GM04503 (cell line): ENCODE measurements at places on chromosomes 5 and 9.

- DNase-seq, result no peak
Observed at GRCh38 chr9:137170486-137171148, 766 bp upstream of the LRRC26 start.

DNA sequence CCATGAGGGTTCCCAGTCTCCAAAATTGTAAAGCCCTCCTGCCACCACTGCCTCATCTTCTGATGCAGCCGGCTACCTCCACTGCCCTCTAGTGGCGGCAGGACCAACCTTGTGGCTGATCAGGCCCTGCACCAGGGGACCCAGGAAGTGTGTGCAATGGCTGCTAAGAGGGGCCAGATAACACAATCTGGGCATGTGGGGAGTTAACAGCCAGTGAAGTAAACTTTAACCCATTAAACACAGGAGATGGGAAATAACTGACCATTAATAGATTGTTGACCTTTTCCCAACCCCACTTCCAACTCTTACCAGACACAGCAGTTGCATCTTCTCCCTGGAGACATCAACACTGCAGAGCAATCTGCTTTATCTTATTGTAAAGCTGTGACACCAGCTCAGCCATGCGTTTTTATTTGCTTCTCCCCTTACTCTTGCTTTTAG is 63.3 kb downstream of the FREM1 start:
- DNase-seq, result no peak

DNA sequence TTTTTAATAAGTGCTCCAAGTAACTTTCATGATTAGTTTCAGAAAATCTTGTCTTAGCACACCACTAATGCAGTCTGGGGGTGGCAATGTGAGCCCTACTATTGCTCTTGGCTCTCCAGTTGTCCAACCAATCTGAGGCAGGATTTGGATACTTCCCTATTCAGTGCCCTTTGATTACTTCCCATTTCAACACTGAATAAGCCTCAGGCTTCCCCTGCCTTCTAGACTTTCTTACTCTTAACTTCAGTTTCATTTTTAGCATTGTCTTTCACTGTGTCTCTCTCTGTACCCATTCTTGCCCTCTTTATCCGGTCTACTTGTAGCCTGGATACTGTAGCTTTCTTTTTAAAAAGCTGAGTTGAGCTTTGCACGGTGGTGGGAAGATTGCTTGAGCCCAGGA is 186.1 kb downstream of the C9orf152 start:
- no peak for DNase-seq

GRCh38 chr5:40991168-40991980 is 79.8 kb downstream of the MROH2B start:
- no peak for DNase-seq

DNA sequence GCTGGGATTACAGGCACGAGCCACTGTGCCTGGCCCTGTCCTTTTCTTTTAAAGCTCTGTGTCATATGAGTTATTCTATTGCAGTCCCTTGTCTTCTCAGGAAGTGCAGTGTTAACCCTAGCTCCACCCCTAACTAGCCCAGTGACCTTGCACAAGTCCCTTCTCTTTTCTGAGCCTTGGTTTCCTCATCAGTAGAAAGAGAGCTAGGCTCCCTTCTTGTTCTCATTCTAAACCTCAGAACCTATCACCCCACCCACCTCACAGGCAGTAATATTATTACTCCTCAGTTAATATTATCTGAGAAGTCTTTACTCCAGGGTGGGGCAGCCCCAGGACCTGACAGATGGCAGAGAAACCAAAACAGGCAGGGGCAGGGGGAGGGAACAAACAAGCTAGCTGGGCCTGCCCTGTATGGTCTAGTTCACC is 7.2 kb downstream of the CYFIP2 start:
- no peak for DNase-seq

- no peak for DNase-seq
Observed at GRCh38 chr9:6090277-6091210, 75.1 kb upstream of the RANBP6 start.

GRCh38 chr5:81080809-81081460 is 120.8 kb downstream of the RASGRF2 start:
- no peak for DNase-seq

DNA sequence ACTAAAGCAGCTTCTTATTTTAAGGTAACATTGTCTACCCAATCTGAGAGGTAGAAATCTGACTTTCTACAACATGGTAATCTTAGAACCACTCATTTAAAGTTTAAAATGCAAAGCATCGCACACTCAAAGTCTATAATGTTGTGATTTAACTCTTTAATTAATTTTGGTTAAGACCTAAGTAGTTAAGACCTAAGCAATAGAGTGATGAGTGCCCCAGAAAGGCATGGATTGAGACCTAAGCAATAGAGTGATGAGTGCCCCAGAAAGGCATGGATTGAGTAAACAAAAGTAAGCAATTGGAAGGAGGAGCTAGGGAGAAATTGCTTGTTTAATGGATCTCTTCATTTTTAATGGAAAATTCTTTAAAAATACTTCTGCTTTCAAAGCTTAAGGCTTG is 86.8 kb downstream of the NLN start:
- DNase-seq, result no peak

- DNase-seq, result peak; percentile 56
Observed at GRCh38 chr9:120412425-120412951, 167.5 kb downstream of the CDK5RAP2 start.

DNA sequence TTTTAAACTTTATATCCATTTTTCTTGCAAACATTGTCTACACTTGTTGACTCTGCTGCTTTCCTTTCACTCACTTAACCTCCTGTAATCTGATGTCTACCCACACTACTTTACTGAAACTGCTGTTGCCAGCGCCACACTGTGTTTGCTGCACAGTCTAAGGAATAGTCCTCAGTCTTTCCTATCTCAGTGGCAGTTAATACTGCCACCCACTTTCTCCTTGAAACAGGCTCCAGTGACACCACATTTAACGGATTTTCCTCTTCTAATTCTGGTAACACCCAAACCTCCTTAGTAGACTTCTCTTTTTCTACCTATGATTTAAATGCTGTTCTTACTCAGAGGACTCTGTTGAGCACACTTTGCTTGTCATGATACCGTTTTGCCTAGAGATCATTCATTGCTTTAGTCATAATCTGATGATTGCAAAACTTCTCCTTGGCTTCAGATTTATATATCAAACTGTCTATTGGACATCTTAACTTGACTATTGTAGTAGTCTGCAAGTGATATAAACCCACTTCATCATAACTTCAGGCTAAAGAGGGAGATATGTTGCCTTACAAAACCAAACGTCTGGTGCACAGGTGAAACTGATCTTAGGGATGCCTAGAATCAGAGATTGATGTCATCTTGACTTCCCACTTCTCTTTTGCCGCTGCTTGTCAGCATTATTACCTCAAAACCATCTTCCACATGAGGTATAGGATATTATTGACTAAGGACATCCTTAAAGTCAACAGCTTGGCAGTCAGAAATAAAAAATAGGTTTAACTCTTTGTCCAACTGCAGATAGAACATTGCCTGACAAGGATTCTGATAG is 94.1 kb downstream of the CDC42SE2 start:
- no peak for DNase-seq

- DNase-seq, result no peak
Observed at GRCh38 chr5:67272453-67273130, 76.0 kb upstream of the CD180 start.

- DNase-seq, result no peak
Observed at GRCh38 chr5:66338828-66339227, 194.7 kb downstream of the SREK1 start.

- DNase-seq, result no peak
Observed at GRCh38 chr5:74514888-74515551, 125.5 kb downstream of the ENC1 start.

DNA sequence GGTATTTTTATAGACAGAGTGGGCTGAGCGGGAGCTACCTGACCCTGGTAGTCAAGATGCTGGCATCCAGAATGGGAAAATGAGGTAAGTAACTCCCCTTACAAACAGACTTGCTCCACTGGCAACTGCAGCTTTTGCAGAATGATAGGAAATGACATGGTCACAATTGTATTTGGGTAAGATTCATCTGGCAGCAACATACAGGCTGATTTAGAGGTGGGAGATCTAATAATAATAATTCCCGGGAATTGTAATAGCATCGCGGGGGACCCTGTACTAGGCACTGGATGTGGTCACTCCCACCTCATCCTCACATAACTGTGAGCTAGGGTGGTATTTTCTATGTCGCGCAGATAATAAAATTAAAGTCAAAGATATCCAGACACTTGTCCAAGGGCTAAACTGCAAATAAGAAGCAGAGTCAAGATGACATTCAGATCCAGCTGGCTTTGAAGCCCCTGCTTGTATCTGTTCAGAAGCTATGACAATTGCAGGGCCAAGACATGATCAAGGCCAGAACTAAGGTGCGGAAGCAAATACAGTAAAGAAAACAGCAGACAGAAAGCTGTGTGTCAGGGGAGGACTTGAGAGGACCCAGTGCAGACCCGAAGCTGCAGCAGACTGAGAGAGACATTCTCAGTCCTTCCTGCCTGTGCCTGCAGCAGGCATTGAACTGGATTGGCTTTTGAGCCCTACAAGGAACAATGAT is 507.2 kb downstream of the BNC2 start:
- no peak for DNase-seq

GRCh38 chr9:98736226-98736625 is 27.5 kb upstream of the GABBR2 start:
- DNase-seq, result no peak
